ENCODE measurements at places on chromosomes 12 and 14.

GRCh38 chr14:69214393-69214792 is 23.1 kb downstream of the EXD2 start:
- no peak for DNase-seq

DNA sequence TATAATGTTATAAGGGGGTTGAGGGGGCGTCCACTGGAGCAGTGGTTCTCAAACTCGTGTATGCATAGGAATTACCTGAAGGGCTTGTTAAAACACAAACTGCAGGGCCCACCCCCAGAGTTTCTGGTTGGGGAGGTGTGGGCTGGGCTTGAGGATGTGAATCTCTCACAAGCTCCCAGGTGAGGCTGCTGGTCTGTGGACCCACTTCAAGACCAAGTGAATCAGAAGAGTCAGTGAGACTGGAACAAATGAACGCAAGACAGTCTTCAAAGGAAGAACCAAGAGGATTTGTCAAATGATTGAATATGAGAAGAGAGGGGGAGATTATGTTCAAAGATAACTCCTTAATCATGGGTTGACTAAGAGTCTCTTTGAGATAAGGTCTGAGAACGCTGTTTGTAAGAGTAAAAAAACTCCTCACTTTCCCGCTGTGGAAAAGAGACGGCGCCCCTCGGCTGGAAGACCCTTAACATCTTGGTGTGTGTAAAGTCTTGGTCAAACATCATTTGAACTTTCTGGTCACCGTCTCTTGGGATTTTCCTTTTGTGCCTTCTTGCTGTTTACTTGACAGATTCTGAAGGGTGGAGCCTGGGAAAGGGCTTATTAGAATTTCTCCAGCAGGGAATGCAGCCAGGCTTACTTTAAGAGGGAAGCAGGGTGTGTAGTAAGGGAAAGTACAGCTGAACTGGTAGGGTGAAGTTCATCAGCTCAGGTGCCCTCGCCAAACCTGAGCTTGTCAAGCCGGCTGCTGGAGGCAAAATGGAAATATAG is 5.3 kb upstream of the FOXN3 start:
- no peak for DNase-seq

GRCh38 chr14:49960453-49960852 is 67.6 kb downstream of the ARF6 start:
- no peak for DNase-seq

DNA sequence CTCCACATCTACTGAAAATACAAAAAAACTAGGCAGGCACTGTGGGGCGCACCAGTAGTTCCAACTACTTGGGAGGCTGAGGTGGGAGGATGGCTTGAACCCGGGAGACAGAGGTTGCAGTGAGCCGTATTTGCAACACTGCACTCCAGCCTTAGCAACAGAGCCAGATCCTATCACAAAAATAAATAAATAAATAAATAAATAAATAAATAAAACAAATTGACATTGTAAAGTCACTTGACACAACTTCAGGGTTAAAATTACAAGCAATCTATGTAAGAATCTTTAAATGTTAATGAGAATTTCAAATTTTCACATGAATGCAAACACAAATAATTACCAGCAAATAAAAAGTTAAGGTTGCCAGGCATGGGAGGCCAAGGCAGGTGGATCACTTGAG is 11.1 kb downstream of the ATXN2 start:
- no peak for DNase-seq

DNA sequence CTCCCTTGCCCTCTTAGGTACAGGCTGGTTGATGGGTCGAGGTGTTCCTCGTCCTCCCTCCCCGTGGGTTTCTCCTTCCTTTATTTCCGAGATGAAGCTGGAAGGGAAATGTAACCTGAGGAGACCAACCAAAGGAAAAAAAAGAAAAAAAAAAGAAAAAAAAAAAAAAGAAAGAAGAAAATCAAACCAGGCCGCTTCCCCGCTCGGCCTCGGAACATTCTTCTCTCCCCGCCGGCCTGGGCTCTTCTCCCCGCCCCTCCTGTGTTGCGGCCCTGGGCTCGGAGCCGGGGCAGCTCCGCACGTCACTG is 1.6 kb upstream of the NFATC4 start:
- no peak for DNase-seq

DNA sequence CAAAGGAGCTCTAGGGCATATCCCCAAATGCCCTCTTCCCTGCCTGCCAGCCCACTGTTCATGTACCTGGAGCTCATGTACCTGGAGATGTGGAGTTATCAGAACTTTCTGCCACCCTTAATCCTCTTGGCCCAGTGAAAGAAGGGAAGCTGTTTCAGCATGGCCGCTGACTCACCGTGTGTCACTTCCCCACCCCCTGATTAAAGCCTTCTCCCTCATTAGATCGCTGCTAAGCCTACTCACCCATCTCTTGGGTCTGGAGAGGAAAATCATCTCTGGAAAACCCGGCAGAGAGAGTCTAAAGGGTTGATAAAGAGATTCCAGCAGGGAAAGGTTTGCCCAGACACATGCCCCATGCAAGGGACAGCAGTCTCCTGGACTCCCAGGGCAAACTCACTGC is 4.5 kb upstream of the LTBP2 start:
- no peak for DNase-seq

DNA sequence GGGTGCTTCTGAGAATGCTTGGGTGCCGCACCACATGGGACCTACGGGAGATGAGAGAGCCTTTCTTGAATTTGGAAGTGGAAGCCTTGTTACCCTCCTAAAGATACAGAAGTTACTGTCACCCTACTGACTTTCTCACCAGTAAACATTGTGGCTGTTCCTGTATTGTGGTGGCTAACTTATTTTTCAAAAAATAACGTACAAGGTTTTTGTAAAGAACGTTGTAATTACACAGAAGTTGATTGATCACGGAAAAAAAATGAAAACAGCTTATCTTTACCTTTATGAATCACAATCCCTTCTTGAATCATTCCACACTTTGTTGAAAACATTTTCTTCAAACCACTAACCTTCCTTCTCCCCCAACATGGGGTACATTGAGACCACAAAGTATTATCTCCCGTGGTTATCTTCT is 22.0 kb upstream of the PPFIBP1 start:
- no peak for DNase-seq

DNA sequence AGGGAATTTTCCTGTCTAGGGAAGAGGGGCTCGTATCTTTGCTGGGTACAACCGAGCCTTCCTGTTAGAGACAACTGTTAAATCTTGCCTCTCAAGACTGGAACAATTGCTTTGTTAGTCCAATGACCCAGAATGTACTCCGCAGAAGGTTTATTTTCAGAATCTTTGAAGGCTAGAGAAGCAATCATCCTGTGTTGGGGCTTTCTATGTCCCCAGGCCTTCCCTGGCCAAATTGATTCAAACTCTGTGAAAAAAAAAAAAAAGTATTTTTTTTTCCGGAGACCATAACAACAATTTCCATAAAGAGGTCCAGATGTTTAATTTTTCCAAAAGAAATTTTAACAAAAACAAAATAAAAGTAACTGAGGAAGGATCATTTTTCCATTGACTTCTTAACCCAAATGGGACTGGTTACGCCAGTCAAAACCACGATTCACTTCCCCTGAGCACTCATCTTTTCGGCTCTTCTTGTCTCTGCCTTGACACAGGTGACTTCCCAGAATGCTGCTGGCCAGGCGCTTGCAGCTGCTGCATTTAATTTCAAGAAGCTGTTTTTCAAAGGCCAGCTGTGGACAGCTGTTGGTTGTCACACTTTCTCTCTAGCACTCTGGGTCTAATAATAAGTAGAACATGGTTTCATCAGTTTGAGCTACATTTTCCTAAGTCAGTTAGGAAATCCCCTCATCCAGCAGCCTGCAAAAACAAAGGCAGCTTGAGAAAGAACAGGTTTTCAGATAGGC is 81.6 kb upstream of the MANSC4 start:
- no peak for DNase-seq

- no peak for DNase-seq
Measured at GRCh38 chr14:24789378-24789884, 155.4 kb upstream of the GZMB start.

DNA sequence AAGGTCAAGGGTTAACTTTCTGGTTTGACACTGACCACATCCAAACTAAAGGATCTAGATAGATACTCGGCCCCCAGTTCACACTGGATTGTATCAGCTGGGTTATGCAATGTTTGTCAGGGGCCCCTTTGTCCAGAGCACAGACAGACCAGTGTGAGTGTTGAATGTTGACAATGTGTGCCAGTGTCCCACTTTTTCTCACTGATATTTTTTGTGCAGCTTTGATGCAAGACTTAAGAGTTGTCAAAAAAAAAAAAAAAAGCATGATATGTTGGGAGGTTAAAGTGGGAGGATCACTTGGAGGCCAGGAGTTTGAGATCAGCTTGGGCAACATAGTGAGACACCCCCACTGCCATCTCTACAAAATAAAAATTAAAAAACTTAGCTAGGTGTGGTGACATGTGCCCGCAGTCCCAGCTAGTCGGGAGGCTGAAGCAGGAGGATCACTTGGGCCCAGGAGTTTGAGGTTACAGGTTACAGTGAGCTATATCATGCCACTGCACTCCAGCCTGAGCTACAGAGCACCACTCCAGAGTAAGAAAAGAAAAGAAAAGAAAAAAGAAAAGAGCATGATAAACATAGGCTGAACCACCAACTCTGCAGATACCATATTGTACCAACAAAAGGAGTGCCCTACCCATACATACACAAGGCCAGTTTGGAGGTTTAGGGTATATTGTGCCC is 97.5 kb downstream of the LGR5 start:
- no peak for DNase-seq

- no peak for DNase-seq
Measured at GRCh38 chr12:64452559-64453329, 824 bp downstream of the TBK1 start.

GRCh38 chr12:18807714-18808113 is 69.8 kb downstream of the CAPZA3 start:
- DNase-seq: no peak

DNA sequence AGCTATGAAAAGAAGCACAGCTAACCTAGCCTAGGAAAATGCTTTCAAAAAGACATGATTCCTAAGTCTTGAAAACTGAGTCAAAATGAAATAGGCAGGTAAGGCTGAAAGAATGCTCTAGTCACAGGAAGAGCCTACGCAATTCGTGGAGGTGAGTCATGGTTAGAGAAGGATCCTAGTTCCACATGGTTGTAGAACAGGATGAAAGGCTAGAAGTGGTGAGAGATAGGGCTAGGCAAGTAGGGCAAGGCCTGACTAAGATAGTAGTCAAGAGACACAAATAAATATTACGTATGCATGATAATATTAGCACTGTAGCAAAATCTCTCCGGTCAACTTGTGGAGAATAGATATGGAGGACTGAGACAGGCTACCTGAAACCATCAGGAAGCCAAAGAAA is 47.2 kb downstream of the PLCZ1 start:
- DNase-seq: no peak

DNA sequence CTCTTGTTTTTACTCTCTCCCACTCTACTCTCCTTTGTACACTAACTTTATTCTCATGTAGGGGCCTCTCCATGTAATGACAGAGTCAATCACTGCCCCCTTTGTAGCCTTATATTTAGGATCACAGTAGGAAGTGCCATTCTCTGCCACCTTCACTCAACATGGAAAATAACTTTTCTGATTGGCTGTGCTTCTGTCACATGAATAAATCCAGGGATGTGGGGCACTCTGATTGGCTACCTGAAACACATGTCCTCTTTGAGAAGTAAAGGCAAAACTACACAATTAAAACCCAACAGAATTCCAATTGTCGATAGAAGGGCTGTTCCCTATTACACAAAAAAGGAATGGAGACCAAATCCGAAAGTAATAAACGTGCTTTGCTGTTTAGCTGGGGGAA is at the start of gene RNASE9:
TSS of gene RNASE9 (minus strand) at position 87 of the 400 bp plus-strand sequence.
- no peak for DNase-seq

DNA sequence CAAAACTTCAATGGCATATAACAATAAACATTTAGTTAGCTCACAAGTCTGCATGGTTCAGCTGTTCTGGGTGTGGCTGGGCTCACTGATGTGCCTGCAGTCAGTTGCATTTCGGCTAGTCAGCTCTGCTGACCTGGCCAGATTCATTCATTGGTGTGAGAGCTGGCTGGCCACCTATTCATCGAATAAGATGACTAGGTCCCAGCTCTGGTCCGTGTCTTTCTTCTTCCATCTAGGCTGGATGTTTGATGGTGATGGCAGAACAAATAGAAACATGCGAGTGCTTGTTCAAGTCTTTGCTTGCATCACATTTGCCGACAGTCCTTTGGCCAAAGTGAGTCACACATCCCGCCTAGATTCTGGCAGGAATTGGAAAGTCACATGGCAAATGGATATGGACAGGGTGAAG is 203.3 kb upstream of the CRY1 start:
- DNase-seq: no peak

DNA sequence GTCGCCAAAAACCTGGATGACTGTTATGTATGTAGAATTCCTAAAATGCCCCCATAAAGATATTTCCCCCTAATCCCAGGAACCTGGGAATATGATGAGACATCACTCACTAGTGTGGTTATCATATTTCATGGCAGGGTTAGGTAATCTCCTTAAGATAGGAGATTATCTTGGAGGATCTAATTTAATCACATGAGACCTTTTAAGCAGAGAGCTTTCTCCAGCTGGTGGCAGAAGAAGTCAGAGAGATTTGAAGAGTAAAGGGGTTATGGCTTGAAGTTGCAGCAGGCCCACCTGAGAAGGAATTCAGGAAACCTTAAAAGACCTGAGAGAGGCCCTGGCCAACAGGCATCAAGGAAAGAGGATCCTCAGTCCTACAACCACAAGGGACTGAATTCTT is 53.6 kb downstream of the DYRK2 start:
- no peak for DNase-seq

DNA sequence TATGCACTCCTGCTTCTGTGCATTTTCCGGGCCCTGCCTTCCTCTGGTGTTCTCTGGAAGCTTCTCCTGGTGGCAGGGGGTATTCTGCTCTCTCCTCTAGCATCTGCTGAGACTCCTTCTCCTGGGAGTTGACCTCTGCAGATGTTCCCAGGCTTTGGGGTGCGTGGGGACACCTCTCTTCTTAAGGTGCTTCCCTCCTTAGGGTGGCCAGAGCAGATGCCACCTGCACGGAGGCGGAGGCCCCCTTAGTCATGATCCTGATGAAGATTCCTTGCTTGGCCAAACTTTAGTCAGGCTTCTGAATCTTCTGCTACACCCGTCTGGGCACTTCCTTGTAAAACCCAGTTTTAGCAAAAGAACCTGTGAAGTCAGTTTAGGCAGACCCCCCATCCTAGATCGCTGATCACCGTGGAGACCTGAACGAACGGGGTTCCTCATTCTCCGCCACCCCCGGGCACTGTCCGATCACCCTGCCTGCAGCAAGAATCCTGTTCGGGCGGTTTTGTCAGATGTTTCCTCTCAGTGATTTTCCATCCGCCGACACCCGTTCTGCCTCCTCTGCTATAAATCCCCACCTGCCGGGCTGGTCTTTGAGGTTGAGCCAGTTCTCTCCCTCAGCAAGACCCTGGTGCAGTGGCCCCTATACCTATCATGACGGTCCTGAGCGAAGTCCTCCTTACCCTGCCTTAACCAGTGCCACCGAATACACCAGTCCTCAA is 111.9 kb downstream of the CALM1 start:
- no peak for DNase-seq

Measured in NCI-H1417 treated with DMSO at 0.1 percent for 48 hours (cell line).